AG09309 (cell line): ENCODE measurements at places on chromosomes 16 and 17.
A peak's percentile ranks its signal among the peaks of the same experiment; 100 is the strongest.

DNA sequence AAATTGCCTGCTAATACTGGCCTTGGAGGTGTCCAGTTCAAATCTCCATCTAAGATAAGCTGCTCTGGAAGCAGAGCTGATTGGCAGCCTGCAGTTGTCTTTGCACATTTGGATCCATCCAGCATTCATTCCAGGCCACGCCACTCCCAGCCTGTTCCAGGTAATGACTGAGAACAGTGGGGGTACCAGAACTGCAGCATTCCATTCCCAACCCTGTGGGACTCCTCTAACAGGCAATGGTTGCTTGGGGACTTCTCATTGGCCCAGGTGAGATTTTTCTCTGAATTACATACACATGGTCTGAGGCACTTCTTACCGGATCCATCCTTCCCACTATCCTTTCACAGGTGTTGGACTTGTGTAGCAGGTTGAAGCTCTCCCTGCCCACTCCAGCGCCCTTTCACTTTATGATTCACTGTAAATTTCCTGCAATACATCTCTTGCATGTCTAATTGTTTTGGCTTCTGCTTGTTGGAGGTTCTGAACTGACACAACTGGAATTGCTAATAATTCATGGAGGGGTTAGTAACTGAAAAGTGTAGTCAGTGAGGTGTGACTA lies 206.1 kb upstream of the ZFHX3 start:
- no peak for DNase-seq

DNA sequence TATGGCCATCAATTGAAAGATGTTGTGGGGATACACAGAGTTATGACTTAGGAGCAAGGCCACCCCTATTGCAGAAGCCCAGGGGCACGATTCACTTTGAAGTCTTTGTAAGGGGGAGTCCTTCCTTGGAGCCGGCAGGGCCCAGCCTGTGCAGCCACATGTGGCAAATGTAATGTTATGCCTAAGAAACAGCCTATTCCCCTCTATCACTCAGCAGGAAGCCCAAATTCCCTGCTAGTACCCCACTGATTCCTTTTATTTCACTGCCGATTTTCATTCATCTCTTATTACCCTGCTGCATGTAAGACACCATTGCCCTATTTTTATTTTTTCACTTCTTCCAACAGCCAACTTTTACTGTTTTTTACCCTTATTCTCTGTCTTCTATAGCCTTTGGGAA lies 233.2 kb downstream of the PMP22 start:
- DNase-seq: no peak

- no peak for DNase-seq
Measured at GRCh38 chr17:74055508-74056160, 147.8 kb upstream of the RPL38 start.

- DNase-seq: no peak
Measured at GRCh38 chr17:33515974-33516373, 222.9 kb upstream of the ASIC2 start.

GRCh38 chr16:2205104-2205966 lies at the start of gene MLST8:
Gene MLST8 (plus strand): TSS chr16:2205454. CDS start chr16:2206086, 632 bp downstream.
- peak; percentile 33 for DNase-seq

DNA sequence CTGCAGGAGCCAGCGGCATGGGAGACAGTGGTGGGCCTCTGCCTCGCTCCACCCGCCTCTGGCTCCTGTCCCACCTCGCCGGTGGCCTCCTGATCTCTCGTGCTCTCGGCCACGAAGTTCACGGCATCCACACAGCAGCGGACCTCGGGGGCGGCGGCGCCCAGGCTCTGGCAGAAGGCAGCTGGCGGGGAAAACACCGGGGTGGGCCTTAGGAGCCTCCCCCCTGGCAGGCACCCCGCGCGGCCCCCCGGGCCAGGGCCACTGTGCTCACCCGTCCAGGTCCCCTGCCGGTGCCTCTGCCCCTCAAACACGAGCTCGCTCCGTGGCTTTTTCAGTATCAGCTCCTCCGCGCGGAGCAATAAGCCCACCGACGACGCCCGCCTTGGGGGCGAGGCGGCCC lies 409 bp upstream of the C17orf107 start:
- DNase-seq: no peak

GRCh38 chr17:49146620-49147306 lies 14.2 kb downstream of the B4GALNT2 start:
- DNase-seq: peak; percentile 91

DNA sequence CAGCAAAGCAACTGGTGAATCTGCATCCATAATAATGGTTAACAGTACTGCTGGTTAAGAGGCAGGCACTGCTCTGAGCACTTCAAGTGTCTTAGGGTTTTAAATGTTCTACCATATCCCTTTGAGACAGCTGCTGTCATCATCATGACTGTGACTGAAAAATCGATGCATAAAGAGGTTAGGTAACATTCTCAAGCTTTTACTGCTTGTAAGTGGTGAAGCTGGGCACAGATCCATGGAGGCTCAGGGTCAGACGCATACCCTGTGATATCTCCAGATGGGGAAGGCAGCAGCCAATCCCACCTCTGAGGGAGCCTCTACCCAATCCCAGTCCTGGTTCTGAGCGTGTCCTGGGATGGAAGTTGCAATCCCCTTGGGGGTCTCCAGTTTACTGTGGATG lies 57.6 kb upstream of the SOX9 start:
- DNase-seq: no peak

DNA sequence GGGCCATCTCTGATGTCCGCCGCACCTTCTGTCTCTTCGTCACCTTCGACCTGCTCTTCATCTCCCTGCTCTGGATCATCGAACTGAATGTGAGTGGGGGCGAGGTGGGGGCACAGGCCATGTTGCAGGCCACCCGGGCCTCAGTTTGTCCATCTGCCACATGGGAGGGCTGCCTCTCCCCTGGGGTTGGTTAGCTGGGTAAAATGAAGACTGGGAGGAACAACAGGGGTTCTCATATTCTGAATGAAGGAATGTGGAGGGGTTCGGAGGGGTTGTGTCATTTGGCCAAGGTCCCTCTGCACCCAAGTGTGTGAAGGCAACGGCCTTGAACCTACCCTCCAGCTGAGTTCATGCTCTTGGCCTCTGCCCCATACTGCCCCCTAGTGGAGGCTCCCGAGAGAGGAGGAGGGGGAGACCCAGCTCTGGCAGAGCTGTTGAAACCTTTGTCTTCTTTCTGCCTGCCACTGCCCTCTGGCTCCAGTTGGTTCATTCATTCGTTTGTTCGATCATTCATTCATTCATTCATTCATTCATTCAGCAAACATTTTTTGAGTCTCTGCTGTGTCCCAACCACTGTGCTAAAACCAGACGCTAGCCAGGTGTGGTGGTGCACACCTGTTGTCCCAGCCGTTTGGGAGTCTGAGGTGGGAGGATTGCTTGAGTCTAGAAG lies 11.4 kb upstream of the TCAP start:
- no peak for DNase-seq

DNA sequence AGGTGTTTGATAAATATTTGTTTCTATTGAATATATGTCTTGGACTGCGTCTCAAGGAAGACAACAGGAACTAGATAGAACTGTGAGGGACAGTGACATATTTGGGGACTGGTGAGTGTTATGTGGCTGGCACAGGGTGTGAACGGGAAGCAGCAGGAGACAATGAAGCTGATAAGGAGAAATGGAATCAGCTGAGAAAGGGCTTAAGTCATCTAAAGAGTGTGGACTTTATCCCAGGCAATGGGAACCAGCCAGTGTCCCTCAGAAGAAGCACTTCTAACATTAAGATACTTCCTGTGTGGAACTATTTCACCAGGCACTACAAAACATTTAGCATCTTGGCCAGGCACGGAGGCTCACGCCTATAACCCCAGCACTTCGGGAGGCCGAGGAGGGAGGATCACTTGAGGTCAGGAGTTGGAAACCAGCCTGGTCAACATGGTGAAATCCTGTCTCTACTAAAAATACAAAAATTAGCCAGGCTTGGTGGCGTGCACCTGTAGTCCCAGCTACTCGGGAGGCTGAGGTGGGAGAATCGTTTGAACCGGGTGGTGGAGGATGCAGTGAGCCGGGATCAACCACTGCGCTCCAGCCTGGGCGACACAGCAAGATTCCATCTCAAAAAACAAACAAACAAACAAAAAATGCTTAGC lies 41.2 kb downstream of the ARHGAP17 start:
- no peak for DNase-seq

- no peak for DNase-seq
Measured at GRCh38 chr17:27975146-27976011, 67.1 kb upstream of the NLK start.
